Activated T-cell treated with anti-CD3 and anti-CD28 coated beads, Interleukin-2, amount 50 U/mL, for 24 hours (primary cell): ENCODE measurements at places on chromosomes 3 and 15.

- peak; percentile 57 for DNase-seq
- peaks cover 21% of the 10 kb centered on the region for H3K4me1 ChIP-seq
- H3K36me3 ChIP-seq, result peaks cover 62% of the 10 kb centered on the region
Measured at GRCh38 chr3:52291508-52292181, 4.0 kb downstream of the GLYCTK start.

GRCh38 chr3:118802325-118803095 is 232.1 kb downstream of the IGSF11 start:
- H3K4me1 ChIP-seq, result no peaks in the 10 kb centered on the region
- no peak overlapping the region for H3K27ac ChIP-seq
- H3K36me3 ChIP-seq, result no peaks in the 10 kb centered on the region
- no peak overlapping the region for H3K4me3 ChIP-seq

DNA sequence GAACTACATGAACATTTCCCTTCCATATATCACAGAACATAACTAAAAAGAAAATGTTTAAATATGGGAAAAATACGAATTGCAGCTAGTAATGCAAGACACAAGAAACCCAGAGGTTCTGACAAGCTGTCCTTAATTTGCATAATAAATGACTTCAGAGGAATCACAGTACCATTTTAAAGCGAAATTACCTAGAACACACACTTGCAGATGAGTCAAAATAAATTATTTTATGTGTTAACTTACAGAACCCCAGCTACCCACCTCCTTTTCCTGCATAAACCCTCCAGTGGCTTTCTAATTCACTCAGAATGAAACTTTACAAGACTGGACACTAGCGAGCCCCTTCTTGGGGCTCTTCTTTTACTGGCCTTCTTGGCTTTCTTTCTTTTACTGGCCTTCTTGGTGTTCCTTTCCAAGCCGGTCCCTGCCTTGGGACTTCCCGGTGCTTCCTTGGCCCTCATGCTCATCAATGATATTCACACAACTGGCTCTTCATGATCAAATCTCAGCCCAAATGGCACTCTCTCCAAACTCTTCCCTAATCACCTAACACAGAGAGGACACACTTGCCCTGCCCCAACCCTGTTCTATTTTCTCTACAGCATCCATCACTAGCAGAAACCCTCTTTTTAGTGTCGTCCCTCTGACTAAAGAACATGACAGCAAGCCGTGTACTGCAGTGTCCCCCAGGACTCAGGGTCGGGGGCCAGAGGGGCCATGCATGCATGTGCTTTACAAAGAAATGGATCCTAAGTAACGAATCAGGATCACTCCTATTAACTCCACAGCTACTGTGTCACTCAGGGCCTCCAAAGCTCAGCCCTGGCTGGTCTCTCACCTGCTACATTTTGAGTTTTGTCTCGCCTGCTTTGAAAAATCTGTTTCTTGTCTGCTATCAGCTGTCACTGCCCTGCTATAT is 4.8 kb downstream of the CHSY1 start:
- H3K27me3 ChIP-seq, result no peaks in the 10 kb centered on the region
- H3K4me1 ChIP-seq, result peaks cover 81% of the 10 kb centered on the region
- peak overlapping the region; percentile 91 for H3K27ac ChIP-seq
- DNase-seq, result no peak
- H3K4me3 ChIP-seq, result peak overlapping the region; percentile 64
- H3K36me3 ChIP-seq, result peaks cover 79% of the 10 kb centered on the region

- peaks cover 14% of the 10 kb centered on the region for H3K27me3 ChIP-seq
- DNase-seq, result no peak
- no peak overlapping the region for H3K4me3 ChIP-seq
- peaks cover 2% of the 10 kb centered on the region for H3K4me1 ChIP-seq
Measured at GRCh38 chr15:60315878-60316277, 81.9 kb downstream of the ANXA2 start.

DNA sequence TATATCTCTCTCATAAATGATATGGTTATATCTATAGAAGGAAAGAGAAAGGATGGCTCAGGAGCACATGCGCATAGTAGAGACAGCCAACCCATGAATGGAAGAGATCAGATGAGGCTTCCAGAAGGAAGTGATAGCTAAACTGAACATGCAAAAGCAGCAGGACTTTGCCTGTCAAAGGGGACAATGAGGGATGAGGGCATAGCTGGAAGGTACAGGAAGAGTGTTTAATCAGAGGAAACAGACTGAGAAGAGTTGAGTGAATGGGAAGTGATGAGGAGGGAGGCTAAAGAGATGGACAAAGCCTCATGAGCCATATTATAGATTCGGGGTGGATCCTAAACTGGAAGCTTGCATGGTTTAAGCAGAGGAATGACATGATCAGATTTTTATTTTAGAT is 26.5 kb upstream of the VEPH1 start:
- no peaks in the 10 kb centered on the region for H3K4me1 ChIP-seq
- H3K36me3 ChIP-seq, result no peaks in the 10 kb centered on the region
- DNase-seq, result no peak
- H3K27me3 ChIP-seq, result peaks cover 2% of the 10 kb centered on the region
- no peak overlapping the region for H3K4me3 ChIP-seq

DNA sequence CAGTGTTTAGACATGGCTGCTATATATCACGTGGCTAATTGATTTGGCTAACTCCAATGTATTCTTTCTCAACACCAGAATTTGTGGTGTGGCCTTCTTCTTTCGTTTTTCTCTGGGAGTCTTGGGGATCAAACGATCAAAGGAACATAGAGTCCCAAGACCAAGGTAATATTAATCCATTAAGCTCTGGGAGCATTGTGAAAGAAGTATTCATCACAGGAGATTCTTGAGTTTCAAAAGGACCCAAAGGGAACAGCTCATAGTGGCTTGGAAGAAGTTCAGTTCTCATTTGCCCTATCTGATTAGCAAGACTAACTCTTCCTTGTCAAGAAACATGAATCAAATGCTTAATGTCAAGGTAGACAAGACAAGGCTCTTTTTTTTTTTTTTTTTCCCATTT is 32.9 kb upstream of the TICRR start:
- no peaks in the 10 kb centered on the region for H3K36me3 ChIP-seq
- no peak overlapping the region for H3K27ac ChIP-seq
- no peak overlapping the region for H3K4me3 ChIP-seq
- H3K4me1 ChIP-seq, result no peaks in the 10 kb centered on the region
- DNase-seq, result no peak

DNA sequence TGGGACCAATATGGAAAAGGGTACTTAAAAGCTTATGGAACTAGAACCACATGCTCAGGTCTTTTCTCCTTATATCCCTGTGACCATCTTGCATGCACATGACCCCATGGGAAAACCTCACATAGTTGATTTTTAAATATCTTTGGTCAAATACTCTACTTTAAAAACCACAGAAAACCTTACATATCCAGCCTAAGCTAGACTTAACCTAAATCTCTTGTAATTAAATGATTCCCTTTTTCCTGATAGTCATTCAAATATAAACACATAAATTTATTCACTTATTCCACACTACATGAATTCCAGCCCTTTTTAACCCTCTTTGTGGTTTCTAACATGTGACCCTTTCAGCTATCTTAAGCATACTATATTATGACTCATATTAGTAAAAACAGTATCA is 46.8 kb downstream of the DNAJC13 start:
- H3K36me3 ChIP-seq, result peaks cover 78% of the 10 kb centered on the region
- H3K4me1 ChIP-seq, result peaks cover 4% of the 10 kb centered on the region
- H3K27me3 ChIP-seq, result no peaks in the 10 kb centered on the region

- no peak overlapping the region for H3K4me3 ChIP-seq
- no peaks in the 10 kb centered on the region for H3K36me3 ChIP-seq
- no peak overlapping the region for H3K27ac ChIP-seq
- H3K4me1 ChIP-seq, result peaks cover 30% of the 10 kb centered on the region
Measured at GRCh38 chr3:59316688-59317275, 267.0 kb upstream of the CFAP20DC start.

- H3K4me1 ChIP-seq, result peaks cover 32% of the 10 kb centered on the region
- peak overlapping the region; percentile 59 for H3K27ac ChIP-seq
- H3K36me3 ChIP-seq, result peaks cover 49% of the 10 kb centered on the region
- H3K27me3 ChIP-seq, result no peaks in the 10 kb centered on the region
Measured at GRCh38 chr3:73056014-73056844, 5.2 kb upstream of the EBLN2 start.

DNA sequence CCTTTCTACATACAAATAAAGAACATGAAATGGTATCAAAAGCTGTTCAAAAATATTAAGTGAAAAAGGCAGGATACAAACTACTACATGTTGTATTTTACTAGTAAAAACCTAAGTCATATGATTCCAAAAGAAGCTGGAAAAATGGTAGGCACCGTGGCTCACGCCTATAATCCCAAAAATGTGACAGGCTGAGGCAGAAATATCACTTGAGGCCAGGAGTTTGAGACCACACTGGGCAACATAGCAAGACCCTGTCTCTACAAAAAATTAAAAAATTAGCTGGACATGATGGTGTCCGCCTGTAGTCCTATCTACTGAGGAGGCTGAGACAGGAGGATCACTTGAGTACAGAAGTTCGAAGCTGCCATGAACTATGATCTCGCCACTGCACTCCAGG is 1.7 kb downstream of the EMC7 start:
- no peaks in the 10 kb centered on the region for H3K27me3 ChIP-seq
- H3K27ac ChIP-seq, result peak overlapping the region; percentile 40
- peaks cover 59% of the 10 kb centered on the region for H3K36me3 ChIP-seq
- H3K4me1 ChIP-seq, result peaks cover 45% of the 10 kb centered on the region
- peak overlapping the region; percentile 100 for H3K4me3 ChIP-seq

- H3K27me3 ChIP-seq, result peaks cover 19% of the 10 kb centered on the region
- peaks cover 18% of the 10 kb centered on the region for H3K4me1 ChIP-seq
- peak overlapping the region; percentile 77 for H3K4me3 ChIP-seq
- no peak overlapping the region for H3K27ac ChIP-seq
- DNase-seq, result peak; percentile 80
Measured at GRCh38 chr15:99925661-99926461, 192.6 kb upstream of the LYSMD4 start.

GRCh38 chr3:173538410-173538809 is 140.9 kb downstream of the NLGN1 start:
- no peak overlapping the region for H3K27ac ChIP-seq
- no peaks in the 10 kb centered on the region for H3K36me3 ChIP-seq
- no peaks in the 10 kb centered on the region for H3K4me1 ChIP-seq
- no peak overlapping the region for H3K4me3 ChIP-seq
- DNase-seq, result no peak
- no peaks in the 10 kb centered on the region for H3K27me3 ChIP-seq

DNA sequence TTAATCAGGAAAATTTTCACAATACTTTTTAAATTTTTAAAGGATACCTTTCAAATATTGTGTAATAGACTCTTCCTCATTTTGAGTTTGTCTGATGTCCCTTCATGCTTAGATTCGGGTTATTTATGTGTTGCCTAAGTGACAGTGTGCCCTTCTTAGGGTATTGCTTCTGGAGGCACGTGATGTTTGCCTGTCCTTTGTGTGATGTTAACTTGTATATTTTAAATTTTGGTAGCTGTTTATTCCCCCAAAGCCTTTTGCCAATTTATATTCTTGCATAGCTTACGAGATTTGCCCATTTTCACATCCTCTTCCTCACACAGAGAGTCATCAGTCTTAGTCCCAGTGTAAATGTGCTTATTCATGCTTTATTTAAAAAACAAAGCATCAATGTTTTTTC is 433.1 kb downstream of the EPHB1 start:
- DNase-seq, result no peak
- H3K4me3 ChIP-seq, result no peak overlapping the region
- no peaks in the 10 kb centered on the region for H3K27me3 ChIP-seq
- H3K27ac ChIP-seq, result no peak overlapping the region

GRCh38 chr3:50890688-50891344 is 216.1 kb downstream of the DOCK3 start:
- no peak overlapping the region for H3K27ac ChIP-seq
- H3K4me3 ChIP-seq, result no peak overlapping the region
- no peak for DNase-seq
- H3K4me1 ChIP-seq, result no peaks in the 10 kb centered on the region
- H3K36me3 ChIP-seq, result no peaks in the 10 kb centered on the region

DNA sequence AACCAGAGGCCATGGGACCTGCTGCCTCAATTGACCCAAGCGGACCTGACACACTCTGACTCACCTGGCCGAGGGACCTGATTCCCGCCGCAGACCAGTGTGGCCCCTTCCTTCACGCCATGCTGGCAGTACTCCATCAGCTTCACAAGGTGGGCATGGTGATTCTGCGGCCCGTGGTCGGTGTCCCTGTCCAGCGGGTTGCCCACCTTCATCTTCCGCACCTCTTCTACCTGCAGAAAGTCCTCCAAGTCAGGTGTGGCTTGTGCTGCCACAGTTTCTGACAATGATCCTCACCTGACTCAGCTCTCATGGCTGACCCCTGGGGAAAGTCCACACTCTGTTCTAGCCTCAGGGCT is 25.9 kb upstream of the SLC41A3 start:
- H3K27ac ChIP-seq, result no peak overlapping the region
- H3K4me3 ChIP-seq, result no peak overlapping the region
- no peaks in the 10 kb centered on the region for H3K4me1 ChIP-seq
- H3K36me3 ChIP-seq, result no peaks in the 10 kb centered on the region

GRCh38 chr3:170522201-170522600 is 63.7 kb downstream of the SLC7A14 start:
- peaks cover 12% of the 10 kb centered on the region for H3K27me3 ChIP-seq
- DNase-seq, result no peak
- H3K4me1 ChIP-seq, result peaks cover 5% of the 10 kb centered on the region
- no peak overlapping the region for H3K27ac ChIP-seq
- no peak overlapping the region for H3K4me3 ChIP-seq

- H3K4me3 ChIP-seq, result no peak overlapping the region
- no peaks in the 10 kb centered on the region for H3K36me3 ChIP-seq
- peak overlapping the region; percentile 36 for H3K27ac ChIP-seq
- DNase-seq, result no peak
Measured at GRCh38 chr15:98734466-98735199, 86.3 kb downstream of the IGF1R start.

GRCh38 chr3:66629150-66629981 is 128.5 kb upstream of the LRIG1 start:
- H3K4me1 ChIP-seq, result no peaks in the 10 kb centered on the region
- H3K36me3 ChIP-seq, result no peaks in the 10 kb centered on the region
- no peak for DNase-seq
- H3K27ac ChIP-seq, result no peak overlapping the region
- no peak overlapping the region for H3K4me3 ChIP-seq
- H3K27me3 ChIP-seq, result no peaks in the 10 kb centered on the region

GRCh38 chr3:162764808-162765071 is 1268.1 kb downstream of the OTOL1 start:
- H3K36me3 ChIP-seq, result no peaks in the 10 kb centered on the region
- H3K27ac ChIP-seq, result no peak overlapping the region
- no peak for DNase-seq
- no peaks in the 10 kb centered on the region for H3K27me3 ChIP-seq
- H3K4me1 ChIP-seq, result no peaks in the 10 kb centered on the region

- no peaks in the 10 kb centered on the region for H3K36me3 ChIP-seq
- DNase-seq, result no peak
- H3K27me3 ChIP-seq, result peaks cover 5% of the 10 kb centered on the region
- no peak overlapping the region for H3K27ac ChIP-seq
- no peak overlapping the region for H3K4me3 ChIP-seq
- H3K4me1 ChIP-seq, result peaks cover 2% of the 10 kb centered on the region
Measured at GRCh38 chr3:176867681-176868663, 329.3 kb downstream of the TBL1XR1 start.

- H3K4me3 ChIP-seq, result no peak overlapping the region
- peaks cover 8% of the 10 kb centered on the region for H3K27me3 ChIP-seq
- H3K4me1 ChIP-seq, result no peaks in the 10 kb centered on the region
- no peak overlapping the region for H3K27ac ChIP-seq
- DNase-seq, result no peak
Measured at GRCh38 chr15:52960283-52960682, 170.1 kb upstream of the ONECUT1 start.
